ENCODE measurements at places on chromosomes 16 and 17. TPM values are rescaled to one million over a fixed set of nuclear protein-coding genes. Genes with fewer than 3 reads are reported as not detected.

Gene CIAO2B
- 88.2 TPM for total RNA-seq

Gene TSPAN10
- total RNA-seq = 1.2 TPM

Gene CCP110
- total RNA-seq = 3.4 TPM

Gene RAB37
- not detected for total RNA-seq

Gene NUPR1
- total RNA-seq = 72.5 TPM

Gene ZMYND15
- not detected for total RNA-seq

Gene ABCC12
- under 0.01 TPM for total RNA-seq

Gene ULK2
- 21.5 TPM for total RNA-seq

Gene NPB
- 1.1 TPM for total RNA-seq

Gene KIF2B
- total RNA-seq = not detected

Gene KRT39
- not detected for total RNA-seq

Gene GP1BA
- total RNA-seq = not detected

Gene GCGR
- not detected for total RNA-seq

Gene IRX6
- not detected for total RNA-seq

Gene ASIC2
- total RNA-seq = not detected

Gene UBTF
- 43.6 TPM for total RNA-seq

Gene STAT5A
- total RNA-seq = 28.2 TPM

Gene WSCD1
- total RNA-seq = under 0.01 TPM

Gene TIMP2
- 323 TPM for total RNA-seq

Gene KRTAP3-2
- total RNA-seq = not detected

Gene ST6GALNAC2
- total RNA-seq = 2.4 TPM

Gene IGSF6
- not detected for total RNA-seq

Gene KCNJ12
- 1.5 TPM for total RNA-seq

Gene PITPNM3
- 4.9 TPM for total RNA-seq

Gene SNX20
- total RNA-seq = not detected

Gene PRKCB
- total RNA-seq = not detected

Gene CHST5
- total RNA-seq = not detected
